ENCODE measurements at places on chromosomes 1 and 21.
A peak's percentile ranks its signal among the peaks of the same experiment; 100 is the strongest.

- no peak for DNase-seq
Measured at GRCh38 chr1:227949341-227949921, 1.7 kb upstream of the WNT9A start.

DNA sequence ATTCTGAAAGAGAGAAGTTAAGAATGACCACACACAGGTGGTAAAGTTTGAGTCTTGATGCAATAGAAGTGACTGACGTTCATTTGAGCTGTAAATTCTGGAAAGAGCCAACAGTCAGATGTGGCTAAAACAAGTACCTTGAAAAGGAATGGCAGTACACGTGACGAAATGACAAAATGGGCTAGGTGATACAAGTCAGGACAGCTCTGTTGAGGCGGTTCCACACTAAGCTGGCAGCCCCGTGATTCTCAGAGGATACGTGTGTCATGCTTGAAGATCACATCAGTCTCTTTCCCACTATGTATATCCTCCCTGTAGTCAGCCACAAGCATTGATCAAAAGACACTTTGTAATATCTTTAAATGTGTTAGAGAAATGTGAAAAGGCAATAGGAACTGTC lies 881.3 kb upstream of the ADGRL2 start:
- no peak for DNase-seq

- no peak for DNase-seq
Measured at GRCh38 chr1:156075162-156075561, 7.1 kb downstream of the MEX3A start.

GRCh38 chr1:198166900-198167299 lies 10.1 kb downstream of the NEK7 start:
- no peak for DNase-seq

DNA sequence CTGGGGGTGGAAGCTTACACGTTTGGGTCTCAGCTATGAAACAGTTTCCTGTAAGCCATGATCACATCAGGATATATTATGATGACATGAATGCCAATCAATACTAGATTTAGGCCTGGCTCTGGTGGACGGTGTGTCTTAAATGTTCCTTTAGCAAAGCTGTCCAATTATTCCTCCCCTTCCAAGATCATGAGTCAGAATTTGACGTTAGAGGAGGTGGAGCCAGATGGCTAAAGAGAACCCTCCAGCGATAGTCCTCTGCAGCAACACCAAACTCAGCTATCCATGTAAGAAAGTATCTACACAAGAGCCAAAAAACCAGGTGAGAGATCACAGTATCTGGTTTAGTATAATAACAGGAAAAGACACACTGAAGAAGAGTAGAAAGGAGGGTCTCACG lies 47.8 kb downstream of the PACC1 start:
- DNase-seq: no peak

- peak; percentile 89 for DNase-seq
Measured at GRCh38 chr1:1678581-1679380, 13.8 kb downstream of the SLC35E2B start.

DNA sequence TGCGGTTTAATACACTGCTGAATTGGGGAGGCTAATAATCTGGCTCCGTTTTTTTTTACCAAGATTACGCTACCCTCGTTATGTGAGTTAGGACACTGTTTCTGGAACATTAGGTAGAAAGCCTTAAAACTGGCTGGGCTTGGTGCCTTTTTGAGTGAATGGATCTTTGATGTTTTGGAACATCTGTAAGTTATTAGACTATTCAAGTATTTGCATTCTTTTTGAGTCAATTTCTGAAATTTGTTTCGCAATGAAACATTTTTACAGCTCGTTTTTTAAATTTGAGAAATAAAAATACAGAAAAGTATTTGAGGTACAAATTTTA lies 106.9 kb downstream of the LTN1 start:
- no peak for DNase-seq

GRCh38 chr1:180675586-180675985 lies 43.8 kb downstream of the XPR1 start:
- DNase-seq: no peak

DNA sequence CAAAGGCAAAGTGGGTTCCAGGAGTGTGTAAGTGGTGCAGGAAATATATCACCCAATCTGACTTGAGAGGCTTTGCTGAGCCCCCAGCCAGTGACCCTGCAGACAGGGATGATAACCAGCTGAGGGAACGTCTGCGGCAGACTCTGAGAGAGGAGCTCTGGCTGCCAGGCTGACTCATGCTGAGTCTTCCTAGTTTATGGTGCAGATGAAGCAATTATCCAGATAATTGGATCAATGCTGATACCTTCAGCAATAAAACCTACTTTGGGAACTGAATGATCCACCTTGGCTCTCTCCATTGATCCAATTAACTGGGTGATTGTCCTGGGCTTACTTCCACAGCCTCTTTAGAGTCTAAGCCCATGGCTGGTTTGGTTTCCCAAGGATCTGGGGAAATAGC lies 7.3 kb downstream of the C8B start:
- no peak for DNase-seq

- no peak for DNase-seq
Measured at GRCh38 chr1:17515902-17516301, 23.6 kb upstream of the ARHGEF10L start.

GRCh38 chr1:225544263-225544662 lies 108.7 kb downstream of the ENAH start:
- no peak for DNase-seq

- DNase-seq: no peak
Measured at GRCh38 chr1:17575797-17576518, 36.5 kb downstream of the ARHGEF10L start.

DNA sequence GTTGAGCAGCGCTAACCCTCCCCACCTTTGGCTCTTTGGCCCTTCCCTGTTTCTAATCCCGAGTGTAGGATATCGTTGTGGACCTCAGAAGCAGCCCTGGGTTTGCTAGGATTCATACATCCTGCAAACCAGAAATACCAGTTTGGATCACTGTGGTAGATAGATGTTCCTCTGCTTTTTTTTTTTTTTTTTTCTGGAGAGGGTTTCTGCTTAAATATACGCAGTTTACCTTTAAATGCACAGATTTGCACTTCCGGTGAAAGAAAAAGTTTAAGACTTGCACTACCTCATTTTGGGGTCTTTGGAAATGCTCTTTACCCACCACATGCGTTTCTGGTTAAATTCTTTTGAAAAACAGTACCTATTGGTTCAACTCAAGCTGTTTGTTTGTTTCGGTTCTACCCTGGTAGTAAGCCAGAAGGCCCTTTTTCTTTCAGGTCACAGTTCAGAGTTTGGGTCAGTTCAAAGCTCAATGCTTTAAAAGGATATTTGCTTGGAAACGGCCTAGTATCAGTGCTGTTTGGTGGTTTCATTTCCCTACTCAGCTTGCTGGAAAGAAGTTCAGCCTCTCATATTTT lies 908 bp downstream of the DDI2 start:
- DNase-seq: no peak

GRCh38 chr21:46078978-46079351 lies 18.9 kb upstream of the COL6A2 start:
- no peak for DNase-seq

DNA sequence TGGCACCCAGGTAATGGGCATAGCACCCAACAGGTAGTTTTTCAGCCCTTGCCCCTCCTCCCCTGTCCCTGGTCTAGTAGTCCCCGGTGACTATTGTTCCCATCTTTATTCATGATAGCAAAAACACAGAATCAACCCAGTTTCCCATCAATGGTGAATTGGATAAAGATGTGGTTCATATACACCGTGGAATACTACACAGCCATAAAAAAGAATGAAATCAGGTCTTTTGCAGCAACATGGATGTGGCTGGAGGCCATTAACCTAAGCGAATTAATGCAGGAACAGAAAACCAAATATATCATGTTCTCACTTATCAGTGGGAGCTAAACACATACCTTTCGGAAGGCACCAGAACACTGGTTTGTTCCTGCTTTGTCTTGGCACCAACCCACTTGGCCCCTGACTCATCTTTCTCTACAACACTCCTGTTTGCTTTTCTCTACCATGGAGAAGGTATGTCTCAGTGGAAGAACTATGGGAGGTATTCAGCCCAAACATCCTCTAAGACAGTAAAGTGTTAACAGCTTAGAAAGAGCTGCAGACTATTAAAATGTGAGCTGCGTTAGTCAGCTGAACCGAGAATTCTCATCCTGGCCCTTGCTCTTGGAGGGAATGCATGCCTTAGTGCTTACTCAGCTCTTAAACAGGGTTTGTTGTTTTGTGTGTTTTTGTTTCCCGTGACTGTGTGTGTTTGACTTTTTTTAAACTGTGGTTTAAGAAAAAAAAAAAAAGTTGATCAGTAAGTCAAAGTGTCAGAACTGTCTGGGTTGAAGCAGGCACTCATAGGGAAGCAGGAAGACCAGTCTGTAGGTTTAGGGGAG lies 203.0 kb downstream of the TOMM20 start:
- DNase-seq: no peak

GRCh38 chr1:194473766-194474165 lies 1287.4 kb upstream of the B3GALT2 start:
- DNase-seq: no peak

GRCh38 chr1:46131712-46132528 lies 509 bp downstream of the PIK3R3 start:
- peak; percentile 62 for DNase-seq

DNA sequence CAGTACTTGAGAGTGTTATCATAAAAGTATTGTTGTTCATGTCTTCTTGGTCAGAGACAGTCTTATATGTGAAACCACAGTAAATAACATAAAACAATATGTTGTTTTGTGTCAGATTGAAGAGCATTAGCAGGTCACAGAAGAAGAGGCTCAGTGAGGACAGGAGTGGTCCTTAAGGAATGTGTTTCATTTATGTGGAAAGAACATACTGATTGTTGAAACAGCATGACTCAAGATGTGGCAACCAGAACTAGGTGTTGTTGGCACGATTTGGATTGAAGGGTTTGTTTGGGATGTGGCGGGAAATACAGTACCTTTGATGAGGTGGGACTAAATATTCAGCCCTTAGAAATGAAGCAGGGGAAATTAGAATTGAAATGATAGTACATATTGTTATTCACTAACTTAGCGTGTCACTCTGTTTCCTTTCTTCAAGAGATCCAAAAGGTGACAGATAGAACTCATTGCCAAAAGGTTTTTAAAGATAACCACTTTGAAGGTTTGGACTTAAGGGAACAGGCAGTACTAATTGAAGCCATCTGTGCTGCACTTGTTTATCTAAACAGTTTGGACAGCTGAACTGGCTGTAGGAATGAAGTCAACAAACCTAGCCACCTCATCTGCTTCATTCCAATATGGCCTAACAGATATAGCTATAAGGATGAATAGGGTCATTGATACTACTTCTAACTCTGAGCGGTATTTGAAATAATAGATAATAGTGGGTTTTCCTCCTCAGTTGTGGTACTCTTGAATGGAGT lies 14.4 kb downstream of the RALGPS2 start:
- DNase-seq: no peak

GRCh38 chr1:64025051-64025450 lies 178.4 kb upstream of the UBE2U start:
- no peak for DNase-seq

DNA sequence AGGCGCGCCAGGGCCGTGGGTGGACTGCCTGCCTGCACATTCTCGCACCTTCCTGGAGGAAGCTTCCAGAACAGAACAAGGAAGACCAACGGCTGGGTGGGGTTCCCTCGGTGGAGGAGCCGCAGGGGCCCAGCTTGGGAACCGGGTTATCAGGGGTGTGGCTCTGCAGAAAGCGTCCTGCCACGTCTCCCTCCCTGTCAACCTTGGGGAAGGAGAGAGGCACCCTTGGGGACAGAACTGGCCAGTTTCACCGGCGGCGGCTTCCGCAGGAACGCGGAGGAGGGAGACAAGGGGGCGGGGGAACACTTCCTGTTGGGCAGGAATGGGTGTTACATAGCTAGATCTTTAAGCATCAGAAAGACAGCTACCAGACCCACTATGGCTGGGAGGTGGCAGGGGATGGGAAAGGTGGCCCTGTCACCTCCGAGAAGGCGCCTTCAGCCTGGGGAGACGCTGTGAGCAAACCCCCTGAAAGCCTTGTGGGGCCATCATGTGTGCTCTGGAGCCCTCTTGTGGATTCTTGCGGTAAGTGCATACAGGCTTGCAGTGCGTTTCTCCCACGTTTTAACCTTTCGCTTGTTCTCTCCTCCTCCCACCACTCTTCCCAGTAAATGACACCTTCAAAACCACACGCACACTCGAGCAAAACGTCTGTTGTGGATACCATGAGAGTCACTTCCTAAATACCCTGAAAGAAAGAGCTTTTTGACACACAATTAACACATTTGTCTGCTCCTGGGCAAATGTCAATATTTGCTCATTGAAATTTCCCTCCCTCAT lies 3.8 kb upstream of the PLEKHA6 start:
- peak; percentile 89 for DNase-seq

- no peak for DNase-seq
Measured at GRCh38 chr21:34991366-34991957, 57.6 kb downstream of the RUNX1 start.

DNA sequence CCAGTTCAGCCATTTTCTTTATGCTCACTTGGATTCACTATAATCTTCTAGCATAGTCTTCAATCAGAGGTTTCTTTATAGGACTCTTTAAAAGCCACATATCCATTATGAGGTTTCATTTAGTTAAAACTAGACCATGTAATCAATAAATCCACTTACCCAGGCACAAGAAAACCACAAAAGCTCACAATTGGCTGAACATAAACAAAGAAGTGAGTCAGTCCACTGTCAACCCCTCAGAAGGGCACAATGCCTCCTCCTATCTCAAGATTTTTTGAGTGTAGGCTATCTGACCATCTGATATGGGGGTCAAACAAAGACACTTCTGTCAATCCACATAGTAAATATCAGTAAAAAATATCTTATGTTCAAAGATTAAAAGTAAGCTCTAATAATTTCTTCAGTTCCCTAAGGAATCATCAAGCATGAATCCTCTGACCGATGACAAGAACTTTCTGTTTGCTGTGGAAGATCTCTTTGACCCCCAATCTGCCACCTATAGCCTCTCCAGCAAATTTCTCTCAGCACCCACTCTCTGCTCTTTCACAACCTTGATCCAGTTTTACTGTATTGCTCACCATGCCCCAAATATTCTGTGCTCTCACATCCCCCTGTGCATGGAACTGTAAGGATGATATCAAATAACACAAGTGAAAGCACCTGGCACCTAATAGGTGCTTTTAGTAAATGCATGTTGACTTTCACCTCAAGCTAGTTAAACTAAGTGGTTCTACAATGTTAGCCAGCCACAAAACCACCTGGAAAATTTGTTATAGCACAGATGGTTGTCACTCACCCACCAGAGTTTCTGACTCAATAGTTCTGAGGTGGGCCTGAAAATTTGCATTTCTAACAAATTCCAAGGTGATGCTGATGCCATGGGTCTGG lies 16.7 kb downstream of the RAB3B start:
- DNase-seq: no peak

All from activated CD8-positive, alpha-beta T cell treated with anti-CD3 and anti-CD28 coated beads for 36 hours (primary cell).